ENCODE measurements at places on chromosomes 3 and 15.

DNA sequence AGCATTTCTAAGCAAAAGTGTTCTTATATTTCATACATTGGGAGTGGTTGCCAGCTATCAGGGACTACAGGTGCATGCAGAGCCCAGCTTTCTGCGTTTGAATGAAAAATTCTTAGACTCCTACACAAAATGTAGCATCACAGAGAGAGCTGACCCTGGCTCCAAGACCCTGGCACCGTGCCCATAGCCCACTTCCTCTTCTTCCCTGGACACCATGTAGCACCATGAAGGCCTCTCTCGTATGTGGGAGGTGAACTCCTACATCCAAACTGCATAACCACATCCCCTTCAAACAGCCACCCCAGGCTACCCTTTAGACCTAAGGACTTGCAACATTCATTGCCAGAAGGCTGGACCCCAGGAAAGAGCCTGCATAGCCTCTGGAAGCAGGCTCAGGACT is 35.8 kb upstream of the ATOSA start:
- no peak for DNase-seq

GRCh38 chr15:80509800-80510199 is 105.6 kb downstream of the ARNT2 start:
- DNase-seq = no peak

DNA sequence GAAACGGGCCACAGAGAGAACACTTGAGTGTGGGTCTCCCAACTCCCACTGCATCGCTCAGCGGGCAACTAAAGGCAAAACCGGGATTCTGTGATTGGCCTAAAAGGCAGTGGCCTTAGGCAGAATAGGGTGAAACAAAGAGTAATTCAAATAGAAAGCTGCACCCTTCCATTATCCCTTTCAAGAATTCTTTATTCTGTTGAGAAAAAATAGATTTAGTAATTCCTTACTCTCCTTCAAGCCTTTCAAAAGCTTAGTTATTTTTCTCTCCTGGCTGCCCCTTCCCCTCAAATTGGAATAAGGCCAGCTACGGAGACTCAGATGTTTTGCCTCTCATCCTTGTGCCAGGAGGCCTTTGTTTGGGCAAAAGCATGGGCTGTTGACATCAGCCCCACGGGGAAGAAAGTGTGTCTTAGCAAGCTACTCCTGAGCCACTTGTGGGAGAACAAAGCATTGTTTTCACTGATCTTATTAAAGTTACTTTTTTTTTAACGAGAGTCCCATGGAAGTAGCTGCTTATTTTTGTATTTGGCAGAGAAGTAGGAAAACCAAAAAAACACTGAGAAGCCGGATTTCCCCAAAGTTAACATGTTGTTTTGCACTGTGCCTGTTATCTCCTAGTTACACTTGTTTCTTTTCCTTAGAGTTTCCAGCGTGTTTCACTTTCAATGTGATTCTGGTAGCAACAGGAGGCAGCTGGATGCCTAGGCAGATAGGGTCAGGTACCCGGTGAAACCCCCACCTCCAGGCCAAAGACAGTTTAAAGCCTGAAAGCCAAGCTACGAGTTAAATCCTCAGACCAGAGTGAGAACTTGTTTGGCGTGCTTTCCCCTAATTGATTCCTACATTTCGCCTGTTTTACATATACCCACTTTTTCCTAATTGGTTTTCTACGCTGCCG is 2.2 kb downstream of the ST6GAL1 start:
- peak; percentile 16 for DNase-seq

GRCh38 chr15:58058073-58058472 is 7.4 kb downstream of the ALDH1A2 start:
- no peak for DNase-seq

DNA sequence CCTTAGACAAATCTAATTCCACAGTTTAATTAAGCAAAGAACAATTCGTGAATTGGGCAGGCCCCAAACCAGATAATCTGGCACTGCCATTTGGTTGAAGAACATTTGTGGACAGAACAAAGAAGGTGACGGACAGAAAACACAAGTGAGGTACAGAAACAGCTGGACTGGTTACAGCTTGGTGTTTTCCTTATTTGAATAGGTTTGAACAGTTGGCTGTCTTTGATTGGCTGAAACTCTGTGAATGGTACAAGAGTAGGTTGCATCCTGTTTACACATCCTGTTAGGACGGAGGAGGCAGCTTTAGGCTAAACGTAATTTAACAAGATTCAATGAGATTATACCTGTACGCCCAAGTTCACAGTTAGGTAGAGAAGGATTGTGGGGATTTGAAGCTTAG is 114.4 kb downstream of the LPP start:
- no peak for DNase-seq

- no peak for DNase-seq
Measured at GRCh38 chr15:34019369-34019990, 19.5 kb downstream of the AVEN start.

GRCh38 chr15:79702621-79703020 is 194.2 kb downstream of the MTHFS start:
- DNase-seq = no peak

DNA sequence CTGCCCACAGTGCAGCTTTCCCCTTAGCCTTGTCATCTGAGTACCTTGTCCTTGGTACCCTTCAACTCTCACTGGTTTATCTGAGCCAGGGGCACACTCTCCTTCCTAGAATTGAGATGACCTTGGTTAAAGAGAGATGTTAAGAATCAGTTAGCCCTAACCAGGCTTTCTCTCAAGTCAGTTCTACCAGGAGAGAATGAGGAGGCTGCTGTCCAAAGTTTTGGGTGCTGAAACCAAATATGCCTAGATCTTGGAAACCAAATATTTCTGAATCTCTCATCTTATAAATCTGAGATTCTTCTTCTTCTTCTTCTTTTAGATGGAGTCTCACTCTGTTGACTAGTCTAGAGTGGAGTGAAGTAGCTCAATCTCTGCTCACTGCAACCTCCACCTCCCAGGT is 12.0 kb upstream of the CTXND1 start:
- no peak for DNase-seq

DNA sequence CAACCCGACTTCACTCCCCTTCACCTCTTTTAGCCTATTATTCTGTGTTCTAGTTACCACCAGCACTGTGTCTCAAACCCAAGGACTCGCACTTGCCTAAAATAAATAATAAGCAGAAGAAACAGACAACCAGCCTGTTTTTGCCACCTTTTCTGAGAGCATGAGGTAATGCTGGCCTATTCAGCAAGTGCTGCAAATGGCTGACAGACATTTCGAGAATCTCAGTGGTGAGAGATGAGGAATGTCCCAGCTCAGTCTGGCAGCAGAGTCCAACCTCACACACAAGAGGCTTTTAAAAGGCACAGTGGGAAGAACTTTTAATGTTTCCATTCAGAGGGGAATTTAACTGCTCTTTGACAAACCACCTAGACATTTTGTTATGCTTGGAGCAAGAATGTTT is 143.3 kb upstream of the GMNC start:
- no peak for DNase-seq

DNA sequence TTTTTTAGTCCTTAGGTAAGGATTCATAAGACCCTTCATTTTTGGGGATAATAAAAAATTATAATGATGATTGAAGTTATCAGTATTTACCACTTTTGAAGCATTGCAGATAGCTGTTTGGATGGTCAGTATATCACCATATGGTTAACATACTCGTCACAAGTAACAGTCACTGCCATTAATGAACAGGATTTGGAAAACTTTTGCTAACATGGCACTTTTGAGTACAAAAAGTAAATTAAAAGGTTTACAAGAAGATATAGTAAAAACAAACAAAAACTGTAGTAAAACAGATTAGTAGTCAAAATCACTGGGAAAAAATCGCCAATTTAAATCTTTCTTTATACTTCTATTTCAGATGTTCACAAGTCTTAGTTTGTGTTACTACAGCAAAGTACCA is 37.8 kb upstream of the ST3GAL6 start:
- no peak for DNase-seq

- DNase-seq = no peak
Measured at GRCh38 chr3:189766416-189766815, 135.2 kb downstream of the TP63 start.

GRCh38 chr3:194574639-194575483 is 58.4 kb downstream of the TMEM44 start:
- DNase-seq = no peak

GRCh38 chr3:29083676-29084075 is 197.2 kb upstream of the RBMS3 start:
- no peak for DNase-seq

- no peak for DNase-seq
Measured at GRCh38 chr15:28956491-28956890, 70.7 kb downstream of the APBA2 start.

- DNase-seq = no peak
Measured at GRCh38 chr15:87215100-87215499, 1041.4 kb downstream of the NTRK3 start.

- no peak for DNase-seq
Measured at GRCh38 chr3:4462369-4463040, 4.6 kb downstream of the SUMF1 start.

Data from CD8-positive, alpha-beta T cell (primary cell).